ENCODE measurements at places on chromosomes 3 and 15.

GRCh38 chr15:100291106-100291505, 50.7 kb downstream of the ADAMTS17 start:
- DNase-seq: no peak

DNA sequence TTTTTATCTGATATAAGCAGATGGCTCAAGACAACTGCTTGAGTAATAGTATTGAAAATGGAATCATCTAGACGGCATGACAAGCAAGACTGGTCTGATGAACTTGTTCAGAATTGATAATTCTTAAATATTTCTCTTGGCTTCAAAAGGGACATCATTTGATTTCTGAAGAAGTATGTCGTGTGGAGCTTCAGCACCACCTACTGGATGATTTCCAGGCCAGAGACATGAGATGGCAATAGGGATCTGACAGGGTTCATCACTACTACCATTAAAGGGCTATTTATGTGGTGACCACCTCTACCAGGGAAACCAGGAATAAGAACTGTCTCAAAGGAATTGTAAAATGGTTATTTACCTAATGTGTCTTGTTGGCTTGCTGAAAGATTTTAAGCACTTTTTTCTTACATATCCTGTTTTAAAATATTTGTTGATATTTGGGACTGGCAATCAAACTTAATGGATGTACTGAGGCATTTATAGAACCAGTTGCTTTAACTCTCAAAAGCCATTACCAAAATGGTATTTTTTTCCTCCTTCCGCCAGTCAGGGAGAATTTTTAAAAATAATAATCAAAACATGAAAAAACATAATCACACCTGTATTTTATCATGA, 99.5 kb upstream of the FAM98B start:
- no peak for DNase-seq

DNA sequence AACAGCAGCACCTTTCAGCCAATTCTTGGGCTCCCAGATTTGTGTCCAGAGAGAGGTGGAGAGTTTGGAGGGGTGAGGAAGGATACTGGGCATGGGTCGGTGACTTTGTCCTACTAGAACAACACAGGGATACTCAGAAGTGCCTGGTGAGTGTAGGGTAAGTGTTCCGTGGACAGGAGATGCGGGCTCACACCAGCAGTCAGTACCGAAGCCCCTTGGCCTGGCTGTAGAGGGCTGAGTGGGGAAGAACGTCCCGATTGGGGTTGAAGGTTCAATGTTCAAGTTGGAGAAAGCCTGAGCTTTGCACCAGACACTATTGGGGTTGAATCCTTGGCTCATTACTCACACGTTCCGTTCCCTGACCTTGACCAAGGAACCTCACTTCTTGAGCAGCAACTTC, 40.8 kb upstream of the SLC6A11 start:
- no peak for DNase-seq

DNA sequence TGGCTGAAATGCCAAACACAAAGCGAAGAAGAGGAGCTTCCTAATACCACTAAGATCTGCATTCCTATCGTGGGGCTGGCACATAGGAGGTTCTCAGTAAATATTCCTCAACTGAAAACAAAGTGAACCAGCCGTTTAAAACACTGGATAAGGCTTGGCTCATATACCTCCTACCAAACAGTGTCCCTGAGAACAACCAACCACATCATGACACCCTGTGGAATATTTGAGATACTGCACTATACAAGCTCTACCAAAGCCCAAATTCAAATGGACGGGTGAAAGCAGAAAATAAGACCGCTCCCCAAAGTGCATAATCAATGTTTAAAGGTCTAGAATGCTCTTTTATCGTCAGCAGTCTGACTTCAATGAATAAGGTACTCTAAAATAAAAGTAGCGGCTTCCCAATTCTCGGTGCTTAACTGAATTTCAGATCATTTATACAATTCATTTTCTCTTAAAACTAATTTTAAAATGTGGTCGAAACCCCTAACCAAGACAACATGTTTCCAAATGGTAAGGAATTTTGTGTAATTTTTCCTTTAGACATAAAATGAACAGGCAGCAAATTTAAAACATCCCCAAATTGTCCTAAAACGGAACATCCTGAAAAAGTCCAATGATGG, 425.8 kb downstream of the ERC2 start:
- no peak for DNase-seq

DNA sequence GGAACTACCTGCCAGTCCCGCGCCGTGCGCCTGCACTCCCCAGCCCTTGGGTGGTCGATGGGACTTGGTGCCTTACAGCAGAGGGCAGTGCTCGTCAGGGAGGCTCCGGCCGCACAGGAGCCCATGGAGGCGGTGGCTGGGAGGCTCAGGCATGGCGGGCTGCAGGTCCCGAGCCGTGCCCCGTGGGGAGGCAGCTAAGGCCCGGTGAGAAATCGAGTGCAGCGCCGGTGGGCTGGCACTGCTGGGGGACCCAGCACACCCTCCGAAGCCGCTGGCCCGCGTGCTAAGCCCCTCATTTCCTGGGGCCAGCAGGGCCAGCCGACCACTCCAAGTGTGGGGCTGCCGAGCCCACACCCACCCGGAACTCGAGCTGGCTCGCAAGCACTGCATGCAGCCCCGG, 580.2 kb downstream of the ZIC1 start:
- no peak for DNase-seq

DNA sequence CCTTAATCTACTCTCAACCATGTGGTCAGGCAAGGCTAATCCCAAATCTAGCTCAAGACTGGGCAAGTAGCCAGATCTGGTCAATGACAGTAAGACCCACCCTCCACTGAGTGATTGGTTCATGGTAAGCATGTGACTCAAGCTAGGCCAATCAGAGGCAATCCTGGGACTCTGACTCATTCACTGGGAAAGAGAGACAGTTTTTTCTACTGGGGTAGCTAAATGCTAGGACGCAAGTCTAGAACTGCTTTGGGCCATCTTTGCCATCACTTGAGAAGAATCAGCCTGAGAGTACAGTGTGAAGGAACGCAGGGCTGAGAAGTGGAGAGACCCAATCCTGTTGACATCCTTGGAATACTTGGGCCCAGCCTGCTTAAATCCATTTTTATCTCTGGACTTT, 9.4 kb upstream of the RAD18 start:
- DNase-seq: no peak

DNA sequence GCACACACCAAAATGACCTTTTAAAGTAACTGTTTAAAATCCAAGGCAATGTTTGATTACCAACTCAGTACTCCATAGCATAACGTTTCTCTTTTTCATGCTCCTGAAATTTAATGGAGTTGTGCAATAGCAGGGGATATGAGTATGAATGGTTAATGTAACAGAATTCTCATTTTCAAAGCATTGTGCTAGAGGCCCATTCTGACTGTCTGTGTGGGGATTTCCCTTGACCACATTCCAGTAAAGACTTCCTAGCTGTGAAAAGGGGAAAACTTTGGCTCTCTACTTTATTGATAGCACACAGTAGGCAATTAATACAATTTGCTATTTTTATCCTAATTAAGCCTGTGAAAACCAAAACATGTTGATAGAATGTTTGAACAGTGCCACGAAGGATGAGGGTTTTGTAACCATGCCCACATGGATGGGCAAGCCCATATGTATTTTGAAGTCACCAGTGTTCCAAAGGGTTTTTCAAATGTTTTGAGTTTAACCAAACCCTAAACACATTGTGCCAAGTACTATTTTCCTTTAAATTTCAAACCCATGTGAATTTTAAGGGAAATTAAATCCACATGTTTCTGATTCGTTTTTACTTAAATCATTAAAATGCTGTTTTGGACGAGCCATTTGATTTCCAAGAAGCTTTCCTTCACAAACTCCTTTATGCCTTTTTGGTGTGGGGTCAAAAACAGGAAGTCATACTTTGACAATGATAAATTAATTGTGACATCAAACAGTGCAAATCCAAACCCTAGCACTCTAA, 261.2 kb downstream of the SHOX2 start:
- DNase-seq: no peak

GRCh38 chr3:11739706-11740105, 96.0 kb upstream of the VGLL4 start:
- no peak for DNase-seq

GRCh38 chr3:102094506-102094905, 245.2 kb downstream of the NFKBIZ start:
- DNase-seq: no peak

GRCh38 chr3:131658771-131659170, 156.0 kb upstream of the MRPL3 start:
- no peak for DNase-seq

DNA sequence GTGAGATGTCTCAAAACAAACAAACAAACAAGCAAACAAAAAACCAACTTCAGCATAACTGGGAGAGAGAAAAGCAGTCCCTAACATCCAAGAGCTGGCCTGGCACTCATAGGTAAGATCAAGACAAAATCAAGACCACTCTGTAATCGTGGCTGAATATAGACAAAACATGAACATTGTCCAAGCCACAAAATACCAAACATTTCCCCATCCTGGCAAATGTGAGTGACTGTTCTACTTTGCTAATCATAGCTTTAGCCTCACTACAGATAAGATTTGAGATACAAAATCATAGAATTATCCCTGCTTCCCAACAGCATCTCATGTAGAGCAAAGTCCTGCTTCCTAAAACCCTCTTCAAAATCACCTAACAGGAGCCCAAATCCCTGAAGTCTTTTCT, 116.7 kb upstream of the PRTG start:
- DNase-seq: no peak

DNA sequence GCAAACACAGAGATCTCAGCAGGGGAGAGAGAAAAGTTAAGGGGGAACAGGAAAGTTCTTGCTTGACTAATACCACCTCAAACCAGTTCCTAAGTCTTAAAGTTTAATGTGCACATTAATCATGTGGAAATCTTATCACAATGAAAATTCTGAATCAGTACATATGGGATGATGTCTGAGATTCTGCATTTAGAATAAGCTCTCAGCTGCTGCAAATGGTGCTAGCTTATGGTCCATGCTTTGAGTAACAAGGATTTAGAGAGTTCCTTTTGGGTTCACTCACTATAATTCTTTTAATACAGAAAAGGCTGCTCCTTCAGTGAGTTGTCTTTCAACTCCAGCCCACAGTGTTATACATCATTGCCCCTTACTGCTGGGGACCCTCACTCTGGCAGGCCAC, 99.5 kb upstream of the THRB start:
- no peak for DNase-seq

GRCh38 chr3:59811160-59811559, 761.3 kb upstream of the CFAP20DC start:
- DNase-seq: no peak

DNA sequence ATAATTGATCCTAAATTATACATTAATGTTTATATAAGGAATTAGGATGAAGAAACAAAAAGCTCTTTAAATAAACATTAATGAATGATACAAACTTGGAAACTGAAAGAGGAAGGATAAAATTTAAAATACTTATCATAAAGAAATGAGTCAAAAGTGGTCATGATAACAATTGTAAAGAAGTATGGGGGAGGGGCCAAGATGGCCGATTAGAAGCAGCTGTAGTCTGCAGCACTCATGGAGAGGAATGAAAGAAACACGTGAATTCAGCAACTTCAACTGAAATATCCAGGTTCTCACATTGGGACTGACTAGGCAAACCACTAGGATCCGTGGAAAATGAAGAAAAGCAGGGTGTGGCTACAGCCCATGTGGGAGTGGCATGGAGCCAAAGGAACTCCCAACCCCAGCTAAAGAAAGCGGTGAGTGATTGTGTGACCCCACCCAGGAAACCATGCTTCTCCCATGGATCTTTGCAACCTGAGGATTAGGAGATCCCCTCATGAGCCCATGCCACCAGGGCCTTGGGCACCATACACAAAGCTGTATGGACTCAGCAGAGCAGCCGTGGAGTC, 13.1 kb upstream of the CP start:
- no peak for DNase-seq

GRCh38 chr3:157134620-157135191, 25.2 kb downstream of the CCNL1 start:
- DNase-seq: no peak

DNA sequence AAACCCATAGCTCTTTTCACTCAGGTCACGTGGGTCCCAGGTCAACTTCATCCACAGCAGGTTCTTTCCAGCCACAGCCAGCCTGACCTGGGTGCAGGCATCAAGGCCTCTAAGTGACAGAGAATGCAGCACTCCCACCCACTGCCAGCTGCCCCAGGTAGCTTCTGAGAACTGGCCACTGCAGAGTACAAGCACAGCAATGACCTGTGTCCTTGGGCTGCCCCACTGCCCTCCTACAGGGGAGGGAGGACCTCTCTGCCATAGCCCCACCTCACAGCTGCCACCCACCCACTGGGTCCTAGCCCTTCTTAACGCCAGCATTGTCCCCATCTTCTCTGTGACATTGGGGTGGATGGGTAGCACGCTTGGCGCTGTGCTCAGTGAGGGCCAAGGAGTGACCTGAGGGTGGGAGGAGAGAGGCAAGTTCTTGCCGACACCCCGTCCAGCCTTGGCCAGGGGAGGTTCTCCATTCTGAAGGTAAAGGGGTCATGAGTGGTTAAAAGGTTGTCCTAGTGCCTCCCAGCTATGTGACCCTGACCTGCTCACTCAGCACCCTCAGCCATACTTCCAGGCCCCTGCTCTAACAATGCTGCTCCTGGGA, 12.4 kb downstream of the CISH start:
- DNase-seq: no peak

DNA sequence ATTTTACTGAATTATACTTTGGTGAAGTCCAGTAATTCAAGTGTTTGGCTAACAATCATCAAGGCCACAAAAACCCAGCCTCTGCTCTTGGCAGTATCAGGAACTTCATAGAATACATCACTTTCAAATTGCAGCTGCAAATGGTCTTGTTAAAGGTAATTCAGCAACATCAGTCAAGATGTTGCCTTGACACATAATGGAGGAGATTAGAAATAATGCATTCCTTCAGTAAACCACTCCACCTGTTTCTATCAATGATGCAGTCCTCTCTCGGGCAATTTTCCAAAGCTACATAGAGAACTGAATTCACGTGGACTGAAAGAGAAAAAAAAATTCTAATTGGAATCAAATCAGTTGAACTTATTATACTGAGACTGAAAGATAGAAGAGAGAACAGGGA, 279.3 kb downstream of the VGLL3 start:
- no peak for DNase-seq

GRCh38 chr15:35491999-35492398, 54.0 kb downstream of the DPH6 start:
- no peak for DNase-seq

DNA sequence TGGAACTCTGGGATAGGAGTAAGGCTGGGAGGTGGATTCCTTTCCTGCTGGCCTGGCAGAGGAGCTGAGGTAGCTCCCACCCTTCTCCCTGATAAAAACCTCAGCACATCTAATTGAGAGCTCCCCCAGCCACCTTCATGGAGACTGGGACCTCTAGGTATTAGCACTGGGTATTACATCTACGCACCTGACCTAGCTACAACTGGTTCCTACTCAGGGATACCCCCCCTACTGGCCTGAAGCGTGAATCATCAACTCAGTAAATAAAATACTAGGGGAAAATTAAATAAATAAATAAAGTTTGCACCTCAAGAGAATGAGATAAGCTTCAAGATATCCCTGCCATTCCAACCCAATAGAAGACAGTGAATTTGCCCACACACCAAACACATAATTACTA, 140.4 kb downstream of the NEK10 start:
- no peak for DNase-seq

- no peak for DNase-seq
Observed at GRCh38 chr3:154040283-154040682, 80.9 kb upstream of the ARHGEF26 start.
